Vagina (tissue), 2 donors: ENCODE measurements at places on chromosomes 1 and 21.

GRCh38 chr1:192316942-192317450, at the start of gene RGS21:
Gene RGS21, plus strand, starts transcription at chr1:192316992. Its CDS starts 26,045 bp downstream, at chr1:192343037.
- no peaks in the 10 kb centered on the region for H3K4me1 ChIP-seq
- no peak within 1 kb of the TSS for H3K27ac ChIP-seq
- no peaks in the 10 kb centered on the region for H3K36me3 ChIP-seq
- no peak for DNase-seq
- no peak within 1 kb of the TSS for H3K4me3 ChIP-seq
- H3K27me3 ChIP-seq = no peaks in the 10 kb centered on the region

DNA sequence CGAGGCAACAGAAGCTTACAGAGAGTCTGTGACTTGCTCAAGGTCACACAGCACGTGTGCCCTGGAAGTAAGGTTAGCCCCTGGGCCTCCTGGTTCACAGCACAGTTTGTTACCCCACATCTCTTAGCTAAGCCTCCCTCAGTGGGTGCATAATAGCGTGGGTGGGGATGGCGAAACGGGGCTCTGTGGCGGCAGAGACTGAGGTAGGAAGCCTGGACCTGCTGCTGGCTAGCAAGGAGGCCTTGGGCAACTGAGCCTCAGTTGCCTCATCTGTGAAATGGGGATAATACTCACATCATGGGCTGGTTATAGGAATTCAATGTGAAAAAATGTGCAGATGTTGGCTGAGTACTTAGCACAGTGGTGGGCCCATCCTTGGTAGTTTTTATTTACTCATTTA, 596 bp downstream of the PADI4 start:
- DNase-seq = no peak
- no peak overlapping the region for H3K27ac ChIP-seq
- H3K36me3 ChIP-seq = no peaks in the 10 kb centered on the region
- no peaks in the 10 kb centered on the region for H3K27me3 ChIP-seq
- no peak overlapping the region for H3K4me3 ChIP-seq

DNA sequence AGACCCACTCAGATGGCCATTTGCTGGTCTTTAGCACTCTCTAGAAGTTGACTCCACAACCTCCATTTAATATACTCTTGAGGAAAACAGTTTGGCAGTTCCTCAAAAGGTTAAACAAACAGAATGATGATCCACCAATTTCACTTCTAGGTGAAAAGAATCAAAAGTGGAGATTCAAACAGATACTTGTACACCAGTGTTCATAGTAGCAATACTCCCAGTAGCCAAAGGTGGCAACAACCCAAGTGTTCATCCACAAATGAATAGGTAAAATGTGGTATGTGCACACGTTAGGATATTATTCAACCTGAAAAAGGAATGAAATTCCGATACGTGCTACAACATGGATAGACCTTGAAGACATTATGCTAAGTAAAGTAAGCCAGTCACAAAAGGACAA, 6.3 kb downstream of the PRCC start:
- H3K4me3 ChIP-seq = no peak overlapping the region
- peaks cover 80% of the 10 kb centered on the region for H3K4me1 ChIP-seq
- H3K27me3 ChIP-seq = no peaks in the 10 kb centered on the region
- H3K36me3 ChIP-seq = no peaks in the 10 kb centered on the region

- H3K4me3 ChIP-seq = peak overlapping the region; percentile 43
- peaks cover 46% of the 10 kb centered on the region for H3K4me1 ChIP-seq
- no peaks in the 10 kb centered on the region for H3K36me3 ChIP-seq
- DNase-seq = no peak
These were observed 14.7 kb upstream of the KCNE1 start for GRCh38 chr21:34526618-34527290.

GRCh38 chr1:228891272-228892034, 156.2 kb downstream of the RHOU start:
- no peaks in the 10 kb centered on the region for H3K36me3 ChIP-seq
- no peak overlapping the region for H3K4me3 ChIP-seq
- no peaks in the 10 kb centered on the region for H3K4me1 ChIP-seq
- no peak for DNase-seq
- no peaks in the 10 kb centered on the region for H3K27me3 ChIP-seq

- no peak for DNase-seq
- H3K36me3 ChIP-seq = no peaks in the 10 kb centered on the region
- H3K4me1 ChIP-seq = no peaks in the 10 kb centered on the region
- no peaks in the 10 kb centered on the region for H3K27me3 ChIP-seq
These were observed 137.1 kb downstream of the PROX1 start for GRCh38 chr1:214124915-214125314.

GRCh38 chr21:25767921-25768320, 33.1 kb downstream of the GABPA start:
- DNase-seq = no peak
- H3K36me3 ChIP-seq = peaks cover 25% of the 10 kb centered on the region
- H3K27me3 ChIP-seq = no peaks in the 10 kb centered on the region
- no peak overlapping the region for H3K27ac ChIP-seq

DNA sequence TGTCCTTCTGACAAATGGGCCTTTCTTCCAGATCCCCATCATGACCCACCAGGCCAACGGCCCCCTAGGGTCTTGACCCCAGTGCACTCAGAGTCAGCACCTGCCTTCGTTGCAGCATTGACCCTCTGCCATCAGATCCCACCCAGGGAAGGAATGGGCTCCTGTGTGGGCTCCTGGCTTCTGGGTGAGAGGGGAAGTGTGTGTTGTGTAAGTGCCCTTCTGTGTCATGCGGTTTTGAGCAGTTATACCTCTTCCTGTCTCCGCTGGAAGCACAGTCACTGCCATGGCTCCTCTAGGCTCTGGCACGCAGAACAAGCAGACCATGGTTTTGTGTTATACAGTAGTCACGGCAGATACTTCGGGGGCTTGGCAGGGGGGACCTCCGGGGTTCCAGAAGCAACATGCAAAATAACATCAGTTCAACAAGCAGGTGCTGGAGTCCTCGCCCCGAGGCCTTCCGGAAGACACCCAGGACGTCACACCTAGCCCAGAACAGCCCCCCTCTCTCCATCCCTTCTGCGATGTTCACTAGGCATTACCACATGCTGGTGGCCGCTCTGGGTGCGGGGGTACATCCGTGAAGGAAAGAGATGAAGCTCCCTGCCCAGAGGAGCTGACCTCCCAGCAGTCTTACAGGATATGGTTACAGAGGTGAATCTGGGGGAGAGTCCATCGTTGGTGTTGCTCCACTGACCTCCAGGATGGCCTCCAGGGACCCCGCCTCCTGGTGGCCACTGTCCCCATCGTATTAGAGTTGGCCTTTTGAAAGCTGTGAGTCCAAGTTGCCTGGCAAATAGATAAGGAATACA, 17.4 kb upstream of the KCNAB2 start:
- no peak overlapping the region for H3K4me3 ChIP-seq
- no peak for DNase-seq
- peaks cover 14% of the 10 kb centered on the region for H3K4me1 ChIP-seq
- H3K36me3 ChIP-seq = no peaks in the 10 kb centered on the region
- H3K27me3 ChIP-seq = no peaks in the 10 kb centered on the region

- no peaks in the 10 kb centered on the region for H3K27me3 ChIP-seq
- no peak overlapping the region for H3K4me3 ChIP-seq
- H3K27ac ChIP-seq = no peak overlapping the region
These were observed 29.6 kb downstream of the DMRTA2 start for GRCh38 chr1:50393522-50394120.

DNA sequence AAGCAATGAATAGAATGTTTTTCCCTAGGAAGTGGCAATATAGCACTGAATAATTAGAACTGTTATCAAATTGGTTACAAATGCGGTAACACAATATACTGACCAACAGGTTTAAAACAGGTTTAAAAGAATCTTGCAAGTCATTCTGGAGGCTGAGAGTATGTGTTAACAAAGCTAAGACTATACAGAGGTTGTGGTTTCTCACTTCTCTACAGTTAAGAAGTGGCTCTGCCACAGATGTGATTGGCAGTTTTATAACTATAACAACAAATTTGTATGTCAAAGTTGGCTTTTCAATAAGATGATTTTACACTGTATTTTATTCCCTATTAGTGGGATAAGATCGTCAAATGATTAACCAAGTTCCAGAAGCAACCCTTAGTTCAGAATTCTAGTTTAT, 7.1 kb downstream of the ANGEL2 start:
- no peak overlapping the region for H3K27ac ChIP-seq
- peaks cover 2% of the 10 kb centered on the region for H3K4me1 ChIP-seq
- H3K4me3 ChIP-seq = no peak overlapping the region
